ENCODE measurements at places on chromosomes 6 and 20. TPM values are rescaled to one million over a fixed set of nuclear protein-coding genes. Genes with fewer than 3 reads are reported as not detected.

DNA sequence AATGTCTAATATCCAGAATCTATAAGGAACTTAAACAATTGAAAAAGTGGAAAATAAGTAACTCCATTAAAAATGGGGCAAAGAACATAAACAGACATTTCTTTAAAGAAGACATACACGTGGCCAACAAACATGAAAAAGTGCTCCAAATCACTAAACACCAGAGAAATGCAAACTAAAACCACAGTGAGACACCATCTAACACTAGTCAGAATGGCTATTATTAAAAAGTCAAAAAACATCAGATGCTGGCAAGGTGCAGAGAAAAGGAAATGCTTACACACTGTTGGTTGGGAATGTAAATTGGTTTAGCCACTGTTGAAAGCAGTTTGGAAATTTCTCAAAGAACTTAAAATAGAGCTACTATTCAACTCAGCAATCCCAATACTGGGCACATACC lies 169.2 kb upstream of the MANEA start:
- no peak for DNase-seq

DNA sequence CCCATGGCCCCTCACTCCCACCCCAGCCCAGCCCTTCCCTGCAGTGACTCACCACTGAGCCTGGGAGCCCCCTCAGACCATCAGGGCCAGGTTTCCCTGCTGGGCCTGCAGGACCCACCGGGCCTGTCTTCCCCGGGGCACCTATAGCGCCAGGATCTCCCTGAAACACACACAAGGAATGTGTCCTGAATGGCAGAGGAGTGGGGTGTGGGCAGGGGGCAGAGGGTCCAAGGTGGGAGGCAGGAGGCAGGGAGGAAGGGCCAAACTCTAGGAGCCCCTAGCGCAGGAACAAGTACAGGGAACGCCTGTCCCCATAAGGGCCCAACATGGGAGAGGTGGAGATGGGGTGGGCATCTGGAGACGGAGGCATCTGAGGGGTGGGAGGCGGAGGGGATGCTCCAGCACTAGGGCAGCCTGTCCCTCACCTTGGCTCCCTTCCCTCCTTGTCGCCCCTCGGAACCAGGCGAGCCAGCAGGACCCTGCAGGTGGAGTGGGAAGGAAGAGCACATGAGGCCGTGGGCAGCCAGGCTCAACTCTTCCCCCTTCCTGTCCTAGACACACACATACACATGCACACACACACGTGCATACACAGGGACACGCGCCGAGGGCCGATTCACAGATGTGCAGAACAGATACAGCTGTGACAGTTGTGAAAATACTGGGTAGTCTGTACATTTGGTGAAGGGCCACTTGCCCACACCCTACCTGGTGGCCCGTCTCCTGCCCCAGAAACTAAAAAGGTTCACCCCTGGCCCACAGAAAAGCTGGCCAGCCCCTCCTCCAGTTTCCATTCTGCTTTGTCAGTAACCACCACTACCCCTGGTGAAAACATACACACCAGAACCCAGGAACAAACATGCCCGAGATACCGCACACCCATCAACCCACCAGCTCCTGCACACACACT lies 24.6 kb downstream of the COL11A2 start:
- DNase-seq: no peak

- DNase-seq: no peak
Measured at GRCh38 chr6:42428326-42429041, 23.2 kb downstream of the TRERF1 start.

DNA sequence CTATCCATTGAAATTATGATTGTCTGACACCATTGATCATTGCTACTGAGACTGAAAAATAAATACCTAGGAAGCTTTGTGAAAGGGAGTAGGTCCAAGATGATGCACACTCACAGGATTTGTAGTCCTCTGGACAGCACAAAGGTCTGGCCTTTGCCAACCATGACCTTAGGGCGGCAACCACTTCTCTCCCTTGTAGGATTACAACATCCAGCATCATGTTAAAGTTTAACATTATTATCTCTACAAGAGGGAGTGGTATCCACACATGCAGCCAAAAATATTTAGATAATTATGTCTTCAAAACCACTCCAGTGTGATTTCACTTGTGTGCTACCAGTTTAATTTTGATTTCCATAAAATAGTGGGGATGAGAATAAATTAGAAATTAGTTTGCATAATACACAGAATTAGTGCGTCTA lies 51.1 kb upstream of the NHSL1 start:
- no peak for DNase-seq

DNA sequence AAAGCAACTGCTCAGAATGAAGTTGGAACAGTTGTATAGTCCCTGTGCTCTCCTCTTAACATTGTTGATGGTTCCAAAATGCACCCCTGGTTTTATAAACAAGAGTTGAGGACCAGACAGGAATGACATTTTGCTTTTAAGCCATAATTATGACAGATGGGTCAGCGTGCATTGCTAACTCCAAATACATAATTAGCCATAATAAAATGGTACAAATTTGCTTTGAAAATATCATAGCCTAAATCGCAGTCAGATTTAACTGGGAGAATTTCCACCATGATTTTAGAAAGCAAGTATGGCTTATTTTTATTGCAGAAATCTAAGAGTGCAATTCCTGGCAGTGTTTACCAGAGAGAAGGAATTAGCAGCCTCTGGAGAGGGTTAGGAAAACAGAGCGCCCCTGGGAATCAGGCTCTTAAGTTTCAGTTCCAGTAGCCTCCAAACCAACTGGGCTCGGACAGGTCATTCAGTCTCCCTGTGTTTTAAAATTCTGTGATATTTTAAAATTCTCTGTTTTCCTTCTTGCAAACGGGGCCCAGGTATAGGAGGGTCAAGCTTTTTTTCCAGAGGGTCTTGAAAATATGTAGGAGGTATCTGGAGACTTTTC lies 302.3 kb downstream of the TBC1D7 start:
- no peak for DNase-seq

GRCh38 chr6:14406614-14407331 lies 289.2 kb downstream of the CD83 start:
- no peak for DNase-seq

DNA sequence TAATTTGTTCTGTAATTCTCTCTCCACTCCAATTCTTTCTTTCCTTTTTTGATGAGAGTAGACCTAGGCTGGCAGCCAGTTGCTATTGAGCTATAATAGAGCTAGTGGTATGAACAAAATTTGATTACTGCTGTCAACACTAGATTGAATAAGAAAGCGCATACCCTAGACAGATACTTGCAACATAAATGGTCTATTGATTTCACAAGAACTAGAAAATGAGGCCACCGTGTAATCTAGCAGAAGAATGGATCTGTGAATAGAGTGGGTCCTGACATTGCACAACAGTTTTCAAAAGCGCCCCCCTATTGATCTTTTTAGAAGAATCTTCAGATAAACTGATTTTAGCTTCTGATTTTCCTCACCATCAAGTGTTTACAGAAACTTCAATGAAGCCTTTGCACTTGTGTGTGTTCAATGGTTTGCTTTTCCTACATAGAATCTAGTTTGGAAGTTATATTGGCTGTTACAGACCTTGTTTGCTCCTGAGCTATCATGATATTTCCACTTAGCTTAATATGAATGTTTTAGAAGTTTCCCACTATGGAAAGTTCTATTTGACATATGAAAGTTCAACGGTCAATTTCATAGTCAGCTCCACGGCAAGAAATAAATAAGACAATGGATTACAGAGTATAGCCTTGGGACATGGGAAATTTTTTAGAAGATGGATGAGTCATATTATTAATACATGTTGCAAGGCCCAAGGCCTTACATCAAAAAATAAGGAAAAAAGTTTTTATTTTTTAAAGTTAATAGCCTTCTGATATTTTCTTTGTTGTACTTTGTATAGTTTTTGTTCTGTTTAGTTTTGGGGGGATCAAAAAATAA lies 55.6 kb downstream of the UTRN start:
- DNase-seq: no peak

DNA sequence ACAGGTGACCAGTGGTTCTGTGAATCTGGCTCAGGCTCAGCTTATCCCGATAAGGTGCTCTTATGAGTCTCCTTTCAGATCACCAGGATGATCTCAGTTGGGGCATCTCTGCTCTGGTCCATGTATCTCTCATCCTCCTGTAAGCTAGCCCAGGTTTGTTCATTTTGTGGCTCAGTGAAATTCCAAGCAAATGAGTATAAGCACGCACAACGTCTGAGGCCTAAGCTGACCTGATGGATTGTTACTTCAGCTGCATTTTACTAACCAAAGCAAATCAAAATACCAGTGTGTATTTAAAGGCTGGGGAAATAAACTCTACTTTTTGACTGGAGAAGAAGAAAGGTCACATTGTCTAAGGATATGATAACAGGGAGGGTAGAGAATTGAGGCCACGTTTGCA lies 551.0 kb upstream of the BTBD3 start:
- DNase-seq: no peak

DNA sequence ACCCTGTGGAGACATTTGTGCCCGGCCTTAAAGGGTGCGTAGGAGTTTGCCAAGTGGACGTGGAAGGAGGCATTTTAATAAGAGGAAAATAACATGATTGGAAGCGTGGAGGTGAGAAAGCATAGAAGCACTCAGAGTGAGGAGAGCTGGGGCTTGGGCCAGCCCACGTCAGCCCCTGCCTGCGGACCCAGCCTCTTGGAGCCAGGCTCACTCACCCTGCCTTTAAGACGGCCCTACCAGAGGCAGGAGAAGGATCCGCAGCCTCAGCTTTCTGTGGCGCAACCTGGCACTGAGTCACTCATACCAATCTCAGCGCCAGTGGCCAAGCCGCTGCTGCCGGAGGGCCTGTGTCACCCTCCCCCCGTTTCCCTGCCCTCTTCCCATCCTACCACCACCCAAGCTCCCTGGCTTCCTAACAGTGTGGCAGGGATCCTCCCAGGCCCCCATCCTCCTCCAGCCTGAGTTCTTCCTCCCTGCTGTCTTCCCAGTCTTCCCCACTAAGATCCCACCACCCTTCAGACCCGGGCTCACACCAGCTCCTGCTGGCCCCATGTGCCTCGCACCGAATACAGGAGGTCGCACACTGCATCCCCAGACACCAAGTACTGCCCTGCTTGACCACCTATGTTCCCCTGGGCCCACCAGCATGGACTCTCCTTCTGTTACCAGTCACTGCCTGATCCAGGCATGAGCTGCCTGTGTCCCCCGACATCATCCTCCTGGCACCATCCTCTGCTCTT lies 285.2 kb downstream of the UST start:
- no peak for DNase-seq

DNA sequence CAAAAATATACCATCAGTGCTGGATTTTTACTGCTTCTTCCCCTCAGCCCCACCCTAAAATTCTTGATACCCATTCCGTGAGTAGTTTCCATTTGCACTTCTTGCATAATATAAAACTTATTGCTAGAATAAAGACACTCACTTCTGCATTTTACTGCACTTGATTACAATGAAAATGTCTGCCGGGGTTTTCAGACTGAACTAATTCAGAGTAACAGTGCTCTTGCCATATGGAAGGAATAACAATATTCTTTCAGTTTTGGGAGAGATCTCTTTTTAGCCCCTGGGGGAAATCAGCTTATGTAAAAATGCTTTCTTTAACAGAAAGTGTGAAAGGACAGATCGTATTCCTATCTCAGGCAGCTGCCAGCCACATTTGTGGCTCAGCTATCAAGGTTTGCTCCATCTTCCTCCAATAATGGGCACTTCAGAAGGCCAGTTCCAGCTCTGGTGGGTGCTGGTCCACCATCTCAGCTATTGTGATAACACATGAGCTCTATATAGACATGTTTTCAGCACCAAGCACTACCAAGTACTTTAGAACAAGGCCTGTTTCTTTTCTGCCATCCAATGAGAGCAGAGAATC lies 8.9 kb downstream of the SMLR1 start:
- DNase-seq: no peak

- no peak for DNase-seq
Measured at GRCh38 chr6:58073263-58073662, 755.8 kb downstream of the PRIM2 start.

GRCh38 chr6:150752409-150752808 lies 113.1 kb upstream of the MTHFD1L start:
- DNase-seq: no peak

GRCh38 chr20:49310705-49311104 lies 32.8 kb upstream of the ZNFX1 start:
- DNase-seq: no peak

GRCh38 chr20:1941226-1941625 lies 46.0 kb downstream of the SIRPA start:
- DNase-seq: no peak

GRCh38 chr6:119495230-119495683 lies 145.7 kb upstream of the MAN1A1 start:
- no peak for DNase-seq

DNA sequence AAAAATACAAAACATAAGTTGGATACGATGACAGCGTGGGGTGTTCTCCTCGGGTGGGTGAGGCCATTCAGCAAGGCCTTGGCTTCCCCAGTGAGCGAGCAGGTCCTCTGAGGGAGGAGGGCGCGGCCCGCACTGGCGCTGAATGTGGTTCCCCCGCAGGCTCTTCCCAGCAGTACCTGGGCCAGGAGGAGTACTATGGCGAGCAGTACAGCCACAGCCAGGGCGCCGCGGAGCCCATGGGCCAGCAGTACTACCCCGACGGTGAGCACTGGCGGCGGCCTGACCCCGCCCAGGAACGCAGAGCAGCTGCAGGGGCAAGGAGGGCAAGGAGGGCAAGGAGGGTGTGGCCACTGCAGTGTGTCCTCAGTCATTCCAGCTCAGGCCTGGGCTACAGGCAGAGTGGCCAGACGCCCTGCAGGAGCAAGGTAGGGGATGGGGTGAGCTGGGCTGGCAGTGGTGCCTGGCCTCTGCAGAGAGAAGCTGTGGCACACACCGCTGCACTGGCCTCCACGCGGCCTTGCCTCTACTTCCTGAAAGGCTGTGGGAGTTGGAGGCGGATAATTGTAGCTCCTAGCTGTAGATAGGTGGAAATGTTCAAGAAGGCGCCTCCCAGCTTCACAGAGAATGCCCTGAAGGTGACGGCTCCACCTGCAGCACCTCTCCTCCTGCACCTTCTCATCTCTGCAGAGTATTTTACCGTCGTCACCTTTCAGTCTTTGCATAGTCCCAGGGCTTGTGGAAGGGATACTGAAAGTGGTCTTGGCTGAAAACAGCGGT lies 18.7 kb upstream of the MTG2 start:
- no peak for DNase-seq

The GABRR2 gene
- not detected for total RNA-seq

The HLA-G gene
- total RNA-seq: 0.32 TPM

The ZNF311 gene
- not detected for total RNA-seq

The LHFPL5 gene
- not detected for total RNA-seq

The PACSIN1 gene
- not detected for total RNA-seq

The GABRR1 gene
- total RNA-seq: not detected

The ZNF831 gene
- not detected for total RNA-seq

The L3MBTL1 gene
- total RNA-seq: 1.2 TPM

The PAK5 gene
- not detected for total RNA-seq

The FKBP1C gene
- 0.98 TPM for total RNA-seq

The APOM gene
- 0.42 TPM for total RNA-seq

The PDYN gene
- total RNA-seq: not detected

The PPP1R14C gene
- total RNA-seq: 0.11 TPM

The SMIM28 gene
- total RNA-seq: not detected
